ENCODE measurements at places on chromosomes 11 and 22.

DNA sequence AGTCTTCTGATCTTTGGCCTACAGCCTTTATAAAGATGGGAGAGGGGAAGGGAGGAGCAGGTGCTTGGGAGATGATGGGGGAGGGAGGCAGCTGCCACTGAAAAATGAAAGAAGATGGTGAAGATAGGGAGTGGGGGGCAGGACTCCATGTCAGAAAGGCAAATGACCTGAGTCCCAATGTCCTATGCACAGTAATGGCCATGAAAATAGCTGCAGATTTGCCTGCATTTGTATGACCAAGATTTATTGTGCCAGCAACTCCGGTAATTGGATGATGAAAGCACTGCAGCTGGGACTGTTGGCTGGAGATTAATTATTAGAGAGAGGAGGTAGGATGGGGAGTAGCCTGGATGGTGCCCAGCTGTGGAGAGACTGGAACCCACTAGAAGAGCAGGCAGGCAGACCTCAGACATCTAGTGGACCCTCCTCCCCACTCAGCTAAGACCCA lies 36.1 kb downstream of the NEU3 start:
- DNase-seq, result no peak

DNA sequence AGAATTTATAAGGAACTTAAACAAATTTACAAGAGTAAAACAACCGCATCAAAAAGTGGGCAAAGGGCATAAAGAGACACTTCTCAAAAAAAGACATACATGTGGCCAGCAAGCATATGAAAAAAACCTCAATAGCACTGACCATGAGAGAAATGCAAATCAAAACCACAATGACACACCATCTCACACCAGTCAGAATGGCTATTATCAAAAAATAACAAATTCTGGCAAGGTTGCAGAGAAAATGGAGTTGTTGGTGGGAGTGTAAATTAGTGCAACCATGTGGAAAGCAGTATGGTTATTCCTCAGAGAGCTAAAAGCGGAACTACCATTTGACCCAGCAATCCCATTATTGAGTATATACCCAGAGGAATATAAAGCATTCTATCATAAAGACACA lies 866.8 kb upstream of the TENM4 start:
- no peak for DNase-seq

DNA sequence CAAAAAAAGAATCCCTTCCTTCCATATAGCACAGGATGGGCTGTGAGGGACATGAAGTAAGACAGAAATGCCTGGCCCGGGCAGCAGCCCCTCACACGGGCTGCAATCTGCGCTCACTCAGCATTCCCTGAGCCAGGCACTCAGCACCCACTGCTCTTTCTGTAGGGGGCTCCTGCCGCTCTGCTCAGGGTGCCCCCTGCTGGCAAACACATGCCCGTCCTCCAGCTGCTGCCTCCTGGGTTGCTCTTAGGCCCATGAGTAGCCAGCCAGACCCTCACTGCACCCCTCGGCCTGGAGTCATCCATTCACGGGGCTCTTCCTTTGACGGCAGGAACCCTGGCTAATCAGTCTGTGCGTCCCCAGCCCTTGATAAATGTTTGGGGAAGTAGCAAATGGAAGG lies 6.9 kb downstream of the MCAT start:
- peak; percentile 33 for DNase-seq

DNA sequence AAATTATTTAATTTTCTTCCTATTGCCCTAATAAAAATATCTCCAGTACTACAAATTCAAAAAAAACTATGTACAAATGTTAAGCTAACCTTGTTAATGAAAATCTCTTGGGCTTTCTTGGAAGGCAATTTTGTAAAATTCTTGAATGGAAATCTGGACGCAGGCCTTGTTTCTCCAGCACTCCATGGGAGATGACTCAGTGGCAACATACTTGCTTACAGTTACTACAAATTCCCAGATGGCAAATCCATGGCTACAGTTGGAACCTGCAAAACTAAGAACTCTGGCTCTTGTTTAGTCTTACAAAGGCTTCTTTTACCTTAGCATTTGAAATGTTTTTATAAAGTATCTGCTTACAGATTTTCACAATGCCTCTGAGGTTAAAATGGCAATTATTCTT lies 725.2 kb downstream of the DLG2 start:
- DNase-seq, result no peak

DNA sequence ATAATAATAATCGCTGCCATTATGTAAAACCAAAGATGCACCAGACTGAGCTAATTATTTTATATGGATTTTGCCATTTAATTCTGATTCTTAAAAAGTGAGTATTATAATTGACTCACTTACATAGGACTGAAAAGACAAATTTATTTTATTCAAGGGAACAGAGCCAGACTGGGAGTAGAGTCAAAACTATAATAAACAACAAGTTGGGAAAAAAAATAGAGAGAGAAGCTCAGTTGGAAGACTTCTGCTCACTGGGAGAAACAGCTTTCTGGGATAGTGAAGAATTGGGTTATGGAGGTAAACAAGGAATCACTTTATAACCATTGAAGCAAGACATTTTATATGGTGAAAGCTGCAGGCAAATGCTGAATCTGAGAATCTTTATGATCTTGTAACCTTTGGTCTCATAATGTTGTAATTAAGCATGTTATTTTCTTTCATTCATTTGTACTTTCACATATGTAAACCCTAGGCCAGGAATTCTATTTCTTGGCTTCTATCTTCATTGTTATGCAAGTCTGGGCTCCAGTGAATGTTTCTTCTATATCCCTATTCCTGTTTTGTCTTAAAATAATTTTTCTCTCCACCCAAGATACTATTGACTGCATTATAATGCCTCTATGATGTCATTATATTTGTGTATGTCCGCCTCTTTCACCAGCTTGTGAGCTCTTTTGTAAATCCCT lies 725.3 kb upstream of the CCDC179 start:
- DNase-seq, result no peak

DNA sequence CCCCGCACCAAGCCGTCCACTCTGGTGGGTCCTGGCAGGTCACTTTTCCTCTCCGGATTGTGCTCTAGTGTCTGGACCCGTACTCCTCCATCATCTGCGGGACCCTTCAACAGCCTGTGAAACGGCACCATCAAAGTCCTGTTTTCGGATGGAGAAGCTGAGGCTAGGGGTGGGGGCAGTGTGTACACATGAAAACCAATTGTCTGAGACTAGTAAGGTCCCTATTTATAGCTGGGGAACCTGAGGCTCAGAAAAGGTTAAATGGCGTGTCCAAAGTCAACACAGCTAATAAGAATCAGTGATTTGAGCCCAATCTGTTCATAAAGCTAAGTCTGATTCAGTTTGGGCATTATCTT lies 668 bp upstream of the LRRC32 start:
- no peak for DNase-seq

GRCh38 chr11:811446-812245 lies 1.9 kb downstream of the RPLP2 start:
- DNase-seq, result no peak

- DNase-seq, result no peak
Observed at GRCh38 chr11:16043617-16044016, 312.7 kb downstream of the SOX6 start.

DNA sequence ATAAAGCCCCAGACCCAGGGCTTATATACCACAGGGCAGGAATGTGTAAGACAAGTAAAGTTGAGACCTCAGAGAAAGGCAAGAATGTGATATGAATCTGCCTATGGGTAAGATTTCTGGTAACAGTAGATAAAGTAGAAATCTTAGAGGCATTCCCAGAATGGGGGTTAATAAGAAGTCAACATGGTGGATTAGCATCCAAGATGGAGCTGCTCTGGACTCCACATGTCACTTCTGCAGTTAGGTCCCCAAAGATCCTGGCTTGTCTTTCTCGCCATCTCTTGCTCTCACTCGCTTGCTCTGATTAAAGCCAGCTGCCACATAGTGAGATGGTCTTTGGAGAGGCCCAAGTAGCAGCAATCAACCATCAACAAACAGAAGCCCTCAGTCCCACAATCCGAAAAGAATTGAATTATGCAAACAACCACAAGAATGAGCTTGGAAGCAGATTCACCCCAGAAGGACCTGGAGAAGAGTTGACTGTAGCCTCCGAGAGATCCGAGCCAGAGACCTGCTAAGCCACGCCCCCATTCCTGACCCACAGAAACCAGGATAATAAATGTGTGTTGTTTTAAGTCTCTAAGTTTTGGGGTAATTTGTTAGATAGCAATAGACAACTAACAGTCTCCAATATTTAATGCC lies 5.4 kb upstream of the C11orf86 start:
- DNase-seq, result no peak

DNA sequence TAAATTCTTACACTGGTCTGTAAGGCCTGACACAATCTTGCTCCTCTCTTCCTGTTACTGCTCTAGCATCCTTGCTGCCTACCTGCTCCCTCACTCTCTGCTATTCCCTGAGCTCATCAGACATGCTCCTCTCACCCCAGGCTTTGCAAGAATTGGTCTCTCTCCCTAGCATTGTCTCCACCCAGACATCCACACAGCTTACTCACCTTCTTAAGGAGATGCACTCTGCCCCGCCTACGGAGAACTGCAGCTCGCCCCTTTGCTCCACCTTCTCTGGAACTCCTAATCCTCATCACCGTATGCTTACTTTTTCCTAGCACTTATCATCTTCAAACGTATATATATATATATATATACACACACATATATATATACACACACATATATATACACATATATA lies 23.3 kb upstream of the TMPRSS5 start:
- DNase-seq, result no peak

DNA sequence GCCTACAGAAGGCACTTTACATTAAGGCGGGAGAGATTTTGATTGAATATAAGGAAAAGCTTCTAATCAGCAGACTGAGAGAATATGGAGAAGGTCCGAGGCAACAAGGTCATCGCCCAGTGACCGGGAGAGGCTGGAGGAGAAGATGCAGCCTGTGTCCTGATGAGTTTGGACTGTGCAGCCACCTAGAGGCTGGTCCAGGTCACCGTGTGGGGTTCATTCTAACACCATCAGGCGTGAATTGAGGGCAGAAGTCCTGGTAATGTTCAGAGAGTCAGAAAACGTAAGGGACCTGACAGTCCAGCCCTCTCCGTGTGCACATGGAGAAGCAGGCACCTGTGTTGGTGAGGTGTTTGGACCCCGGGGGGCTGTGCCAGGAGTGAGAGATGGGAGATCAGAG lies 102.7 kb downstream of the FEZ1 start:
- no peak for DNase-seq

- no peak for DNase-seq
Observed at GRCh38 chr11:129694966-129695365, 120.7 kb upstream of the TMEM45B start.

- no peak for DNase-seq
Observed at GRCh38 chr11:57309106-57310059, 15.4 kb downstream of the TNKS1BP1 start.

DNA sequence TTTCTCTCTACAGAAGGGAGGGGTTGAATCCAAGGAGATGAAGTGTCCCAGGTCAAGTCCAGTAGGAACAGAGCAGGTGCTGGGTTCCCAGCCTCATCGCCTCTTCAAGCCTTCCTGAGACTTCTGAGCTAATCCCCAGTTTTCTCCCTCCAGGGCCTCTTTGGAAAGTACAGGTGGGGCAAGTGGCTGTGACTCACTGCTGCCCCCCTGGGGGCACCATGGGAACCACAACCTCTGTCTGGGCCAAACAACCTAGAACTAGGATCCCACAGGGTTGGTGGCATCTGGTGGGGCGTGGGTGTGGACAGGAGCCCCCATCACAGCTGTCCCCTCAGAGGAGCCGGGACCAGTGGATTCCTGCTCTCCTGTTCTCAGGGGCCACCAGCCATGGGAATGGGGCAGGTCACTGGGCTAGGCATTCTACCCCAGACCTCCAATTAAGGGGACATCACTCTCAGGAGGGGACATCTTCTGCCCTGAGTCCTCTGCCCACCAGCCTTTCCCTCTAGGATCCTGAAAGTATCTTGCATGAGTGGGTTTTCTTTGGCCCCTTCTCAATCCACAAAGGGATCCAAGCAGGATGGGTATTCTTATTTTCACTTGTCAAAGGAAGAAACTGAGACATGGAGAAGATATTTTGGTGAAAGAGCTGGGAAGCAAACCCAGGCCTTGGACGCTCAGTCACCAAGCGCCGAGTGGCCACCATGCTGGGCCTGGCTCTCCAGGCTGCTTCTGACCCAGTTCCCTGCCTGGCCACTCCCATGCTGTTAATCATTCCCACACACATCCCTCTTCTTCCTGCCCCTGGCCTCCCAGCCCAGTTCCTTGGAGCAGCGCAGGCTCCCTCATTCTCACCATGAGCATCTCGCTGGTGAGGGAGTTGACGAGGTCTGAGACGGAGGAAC lies 23.8 kb downstream of the LRRC10B start:
- DNase-seq, result peak; percentile 50

DNA sequence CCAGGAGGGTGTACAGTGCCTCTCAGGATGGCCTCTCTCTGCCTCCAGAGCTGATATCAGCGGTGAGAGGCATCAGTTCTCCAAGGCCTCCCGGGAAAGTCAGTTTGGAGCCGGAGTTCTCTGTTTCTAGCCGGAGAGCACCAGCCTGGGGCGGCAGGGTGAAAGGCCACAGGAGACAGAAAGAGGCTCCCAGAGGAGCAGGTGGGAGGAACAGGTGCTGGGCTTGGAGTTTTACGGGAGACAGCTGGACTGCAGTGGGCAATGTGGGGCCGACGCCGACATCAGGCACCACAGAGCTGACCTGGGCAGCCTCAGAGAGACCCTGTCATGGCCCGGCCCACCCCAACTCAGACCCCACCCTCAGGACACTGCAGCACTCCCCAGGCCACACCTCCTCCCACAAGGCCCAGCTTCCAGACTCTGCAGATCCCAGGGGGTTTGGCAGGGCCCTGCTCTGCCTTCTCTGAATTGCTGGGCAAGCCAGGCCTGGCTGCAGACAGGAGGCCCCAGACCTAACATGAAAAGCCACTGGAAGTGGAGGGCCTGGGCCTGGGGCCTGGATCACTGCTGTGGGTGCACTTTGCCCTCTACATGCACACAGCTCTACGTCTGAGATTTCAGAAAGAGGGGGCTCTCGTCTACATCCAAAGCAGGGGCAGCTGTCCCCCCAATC lies 885.6 kb downstream of the BRD1 start:
- DNase-seq, result peak; percentile 40

GRCh38 chr11:69868871-69869270 lies 49.7 kb upstream of the FGF3 start:
- DNase-seq, result no peak

- DNase-seq, result no peak
Observed at GRCh38 chr11:90700789-90701439, 478.1 kb upstream of the CHORDC1 start.
